ENCODE measurements at places on chromosomes 2 and 18.

DNA sequence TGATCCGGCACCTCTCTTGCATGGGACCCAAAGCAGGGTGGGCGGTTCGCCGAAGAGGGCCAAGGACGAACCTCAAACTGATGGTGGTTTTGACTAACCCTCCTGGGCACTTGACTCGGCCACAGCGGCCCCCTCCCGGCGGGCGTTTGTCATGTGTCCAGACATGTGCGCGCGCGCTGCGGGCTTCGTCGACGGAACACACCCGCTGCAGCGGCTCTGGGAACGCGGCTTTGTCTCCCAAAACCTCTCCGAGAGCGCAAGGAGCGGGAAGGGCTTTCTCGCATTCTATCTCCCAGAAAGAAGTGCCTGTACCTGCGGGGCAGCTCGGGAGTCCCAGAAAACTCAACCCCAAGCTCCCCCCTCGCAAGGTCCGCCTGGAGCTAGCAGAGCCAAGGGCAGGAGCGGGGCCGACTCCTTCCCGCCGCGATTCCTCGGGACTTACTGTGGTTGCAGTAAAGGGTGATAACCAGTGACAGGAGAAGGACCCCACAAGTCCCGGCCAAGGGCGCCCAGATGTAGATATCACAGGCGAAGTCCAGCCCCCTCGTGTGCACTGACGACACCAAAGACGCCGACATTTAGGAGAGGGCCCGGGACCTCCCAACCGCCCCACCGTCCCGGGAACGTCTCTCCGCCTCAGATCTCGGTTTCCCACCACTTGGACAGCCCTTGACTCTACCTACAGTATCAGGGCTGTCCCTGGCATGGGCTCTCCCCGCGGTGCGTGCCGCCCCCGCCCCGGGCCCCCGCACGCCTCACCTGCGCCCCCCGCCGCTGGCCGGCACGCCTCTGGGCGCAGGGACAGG, 1.6 kb downstream of the CD8A start:
- DNase-seq = no peak

GRCh38 chr18:57976230-57976773, 67.7 kb upstream of the NEDD4L start:
- no peak for DNase-seq

- DNase-seq = no peak
Measured at GRCh38 chr18:2610549-2610948, 39.2 kb downstream of the NDC80 start.

DNA sequence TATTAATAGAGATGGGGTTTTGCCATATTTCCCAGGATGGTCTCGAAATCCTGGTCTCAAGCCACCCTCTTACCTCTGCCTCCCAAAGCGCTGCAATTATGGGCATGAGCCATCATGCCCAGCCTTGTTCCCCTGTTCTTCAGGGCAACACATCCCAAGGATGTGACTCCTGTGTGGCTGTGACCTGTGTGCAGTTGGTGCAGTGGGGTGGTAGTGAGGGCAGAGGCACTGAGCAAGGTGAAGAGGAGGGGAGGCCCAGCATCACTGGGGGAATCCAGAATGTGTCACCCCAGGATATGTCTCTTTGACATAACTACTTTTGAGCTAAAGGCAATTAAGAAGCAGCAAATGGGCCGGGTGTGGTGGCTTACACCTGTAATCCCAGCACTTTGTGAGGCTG, 23.4 kb downstream of the CENPA start:
- no peak for DNase-seq

GRCh38 chr2:105328281-105329196, 996 bp downstream of the TGFBRAP1 start:
- no peak for DNase-seq

GRCh38 chr2:11411244-11411643, 54.7 kb downstream of the E2F6 start:
- DNase-seq = no peak

DNA sequence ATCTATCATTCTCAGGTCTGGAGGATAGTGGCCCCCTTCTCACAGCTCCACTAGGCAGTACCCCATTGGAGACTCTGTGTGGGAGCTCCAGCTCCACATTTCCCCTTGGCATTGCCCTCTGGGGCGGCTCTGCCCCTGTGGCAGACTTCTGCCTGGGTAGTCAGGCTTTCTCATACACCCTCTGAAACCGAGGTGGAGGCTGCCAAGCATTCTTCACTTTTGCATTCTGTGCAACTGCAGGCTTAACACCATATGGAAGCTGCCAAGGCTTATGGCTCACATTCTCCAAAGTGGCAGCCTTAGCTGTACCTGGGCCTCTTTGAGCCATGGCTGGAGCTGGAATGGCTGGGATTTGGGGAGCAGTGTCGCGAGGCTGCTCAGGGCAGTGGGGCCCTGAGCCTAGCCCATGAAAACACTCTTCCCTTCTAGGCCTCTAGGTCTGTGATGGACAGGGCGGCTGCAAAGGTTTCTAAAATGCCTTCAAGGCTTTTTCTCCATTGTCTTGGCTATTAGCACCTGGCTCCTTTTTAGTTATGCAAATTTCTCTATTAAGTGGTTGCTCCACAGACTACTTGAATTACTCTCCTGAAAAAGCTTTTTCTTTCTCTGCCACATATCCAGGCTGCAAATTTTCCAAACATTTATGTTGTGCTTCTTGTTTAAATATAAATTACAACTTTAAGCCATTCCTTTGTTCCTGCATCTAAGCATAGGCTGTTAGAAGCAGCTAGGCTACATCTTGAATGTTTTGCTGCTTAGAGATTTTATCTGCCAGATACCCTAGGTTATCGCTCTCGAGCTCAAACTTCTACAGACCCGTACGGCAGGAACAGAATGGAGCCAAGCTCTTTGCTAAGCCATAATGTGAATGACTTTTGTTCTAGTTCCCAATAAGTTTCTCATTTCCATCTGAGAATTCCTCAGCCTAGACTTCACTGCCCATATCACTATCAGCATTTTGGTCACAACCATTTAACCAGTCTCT, 206.5 kb downstream of the CPS1 start:
- DNase-seq = no peak

GRCh38 chr2:214836568-214836967, 27.1 kb upstream of the BARD1 start:
- DNase-seq = no peak

DNA sequence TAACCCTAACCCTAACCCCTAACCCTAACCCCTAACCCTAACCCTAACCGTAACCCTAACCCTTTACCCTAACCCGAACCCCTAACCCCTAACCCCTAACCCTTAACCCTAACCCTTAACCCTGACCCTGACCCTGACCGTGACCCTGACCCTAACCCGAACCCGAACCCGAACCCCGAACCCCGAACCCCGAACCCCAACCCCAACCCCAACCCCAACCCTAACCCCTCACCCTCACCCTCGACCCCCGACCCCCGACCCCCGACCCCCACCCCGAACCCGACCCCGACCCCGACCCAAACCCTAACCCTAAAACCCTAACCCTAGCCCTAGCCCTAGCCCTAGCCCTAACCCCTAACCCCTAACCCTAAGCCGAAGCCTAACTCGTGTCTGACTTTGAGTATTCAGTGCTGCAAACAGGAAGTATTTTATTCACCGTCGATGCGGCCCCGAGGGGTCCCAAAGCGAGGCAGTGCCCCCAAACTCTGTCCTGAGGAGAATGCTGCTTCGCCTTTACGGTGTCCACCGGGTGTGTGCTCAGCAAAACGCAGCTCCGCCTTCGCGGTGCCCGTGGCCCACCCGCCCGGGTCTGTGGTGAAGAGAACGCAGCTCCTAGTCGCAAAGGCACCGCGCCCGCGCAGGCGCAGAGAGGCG, 36.0 kb downstream of the FAM110C start:
- no peak for DNase-seq

- DNase-seq = no peak
Measured at GRCh38 chr2:118250001-118250400, 161.7 kb downstream of the INSIG2 start.

DNA sequence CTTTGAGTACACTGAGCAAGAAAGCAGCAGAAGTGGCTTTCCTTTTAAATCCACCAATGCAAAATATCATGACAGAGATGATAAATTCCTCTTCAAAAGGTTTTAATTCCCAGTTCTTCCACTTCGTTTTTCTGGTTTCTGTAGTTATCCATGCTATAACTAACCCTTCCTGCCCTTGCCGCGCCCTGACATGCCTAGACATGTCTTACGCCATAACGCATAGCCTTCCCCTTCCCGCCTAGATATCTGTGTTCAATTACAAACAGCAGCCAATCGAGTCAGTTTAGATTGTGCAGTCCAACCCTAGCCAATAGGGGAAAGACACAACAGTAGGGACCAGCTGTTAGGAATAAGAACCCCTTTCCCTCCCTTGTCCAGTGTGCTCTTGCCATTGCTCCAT, 16.1 kb downstream of the PRPF40A start:
- DNase-seq = no peak

DNA sequence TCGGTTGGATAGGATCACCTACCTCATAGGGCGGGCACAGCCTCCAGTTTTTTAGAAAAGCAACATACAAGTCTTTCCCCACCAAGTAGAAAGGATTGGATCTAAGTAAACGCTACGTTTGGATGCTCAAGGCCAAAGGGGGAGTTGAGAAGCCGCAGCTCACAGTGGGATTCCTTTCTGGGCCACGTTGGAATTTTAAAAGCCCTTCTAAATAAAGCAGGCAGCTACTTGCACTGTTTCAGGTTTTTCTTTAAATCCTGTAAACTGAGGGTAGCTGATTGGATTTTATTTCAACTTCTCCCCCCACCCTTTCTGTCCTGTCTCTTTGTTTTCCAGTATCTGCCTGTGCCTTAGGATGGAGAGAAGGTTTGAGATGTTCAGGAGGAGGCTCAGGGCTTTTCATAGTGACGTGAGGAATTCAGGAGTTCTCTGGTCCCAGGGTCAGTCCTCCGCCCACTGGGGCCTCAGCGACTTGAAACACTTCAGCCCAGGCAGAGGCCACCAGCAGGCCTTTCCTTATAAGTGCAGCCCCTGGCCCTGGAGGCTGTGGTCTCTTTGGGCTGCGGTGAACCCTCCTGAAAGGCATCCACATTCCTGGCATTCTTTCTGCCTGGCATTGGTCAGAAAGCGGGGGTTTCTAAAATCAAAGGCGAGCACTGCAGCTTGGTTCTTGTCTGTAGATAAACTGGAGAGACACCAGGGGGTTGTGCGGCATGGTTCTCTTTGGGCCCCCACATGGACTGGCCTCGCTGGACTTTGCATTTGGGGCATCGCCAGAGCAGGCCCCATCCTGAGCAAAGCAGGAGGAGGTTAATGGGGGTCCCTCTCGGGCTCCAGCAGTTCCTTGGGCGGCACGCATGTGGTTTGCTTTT, 44.5 kb downstream of the SH3BP4 start:
- no peak for DNase-seq

- DNase-seq = no peak
Measured at GRCh38 chr2:166917415-166917814, 29.1 kb downstream of the XIRP2 start.

- no peak for DNase-seq
Measured at GRCh38 chr2:1825046-1825445, 80.7 kb upstream of the PXDN start.

GRCh38 chr2:213152065-213152794, 818 bp upstream of the IKZF2 start:
- peak; percentile 56 for DNase-seq

GRCh38 chr2:33498291-33498956, 22.0 kb downstream of the RASGRP3 start:
- DNase-seq = no peak

GRCh38 chr2:29293830-29294438, 178.7 kb downstream of the CLIP4 start:
- no peak for DNase-seq

- DNase-seq = peak; percentile 40
Measured at GRCh38 chr18:62425465-62426190, 97.2 kb upstream of the ZCCHC2 start.

DNA sequence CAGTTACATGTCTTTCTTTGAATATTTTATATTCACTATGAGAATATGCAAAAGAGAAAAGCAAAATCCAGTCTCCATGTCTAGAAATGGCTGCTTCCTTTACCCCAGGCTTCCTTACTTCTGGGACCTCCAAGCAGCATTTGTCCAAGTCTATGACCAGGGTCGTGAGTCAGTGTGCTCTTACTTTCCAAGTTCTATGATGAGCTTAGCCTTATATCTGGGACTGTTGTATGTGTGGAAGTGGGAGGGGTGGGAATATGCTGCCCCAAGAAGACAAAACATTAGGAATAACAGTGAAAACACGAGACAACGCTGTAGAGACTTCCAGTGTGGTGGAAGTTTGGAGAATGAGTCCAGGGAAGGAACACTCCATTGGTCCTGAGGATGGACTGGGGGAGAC, 21.2 kb upstream of the CHRNA1 start:
- DNase-seq = no peak

DNA sequence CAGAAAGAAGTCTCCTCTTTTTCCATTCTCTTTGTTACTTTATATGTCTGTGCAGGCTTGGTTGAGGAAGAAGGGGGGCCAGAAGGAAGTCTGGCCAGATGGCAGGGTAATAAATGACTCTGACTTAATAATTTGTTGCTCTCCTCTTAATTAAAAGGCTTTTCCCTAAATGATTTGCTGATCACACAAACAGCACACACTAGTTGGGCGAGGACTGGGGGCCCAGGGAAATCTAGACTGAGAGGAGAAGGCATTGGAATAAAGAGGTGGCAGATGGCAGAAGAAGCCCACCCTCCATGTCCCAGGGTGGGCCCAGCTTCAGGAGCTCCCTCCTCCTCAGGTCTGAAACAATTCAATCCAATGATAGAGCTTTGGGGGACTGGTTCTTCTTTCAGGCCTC, 12.7 kb upstream of the SMARCAL1 start:
- no peak for DNase-seq

DNA sequence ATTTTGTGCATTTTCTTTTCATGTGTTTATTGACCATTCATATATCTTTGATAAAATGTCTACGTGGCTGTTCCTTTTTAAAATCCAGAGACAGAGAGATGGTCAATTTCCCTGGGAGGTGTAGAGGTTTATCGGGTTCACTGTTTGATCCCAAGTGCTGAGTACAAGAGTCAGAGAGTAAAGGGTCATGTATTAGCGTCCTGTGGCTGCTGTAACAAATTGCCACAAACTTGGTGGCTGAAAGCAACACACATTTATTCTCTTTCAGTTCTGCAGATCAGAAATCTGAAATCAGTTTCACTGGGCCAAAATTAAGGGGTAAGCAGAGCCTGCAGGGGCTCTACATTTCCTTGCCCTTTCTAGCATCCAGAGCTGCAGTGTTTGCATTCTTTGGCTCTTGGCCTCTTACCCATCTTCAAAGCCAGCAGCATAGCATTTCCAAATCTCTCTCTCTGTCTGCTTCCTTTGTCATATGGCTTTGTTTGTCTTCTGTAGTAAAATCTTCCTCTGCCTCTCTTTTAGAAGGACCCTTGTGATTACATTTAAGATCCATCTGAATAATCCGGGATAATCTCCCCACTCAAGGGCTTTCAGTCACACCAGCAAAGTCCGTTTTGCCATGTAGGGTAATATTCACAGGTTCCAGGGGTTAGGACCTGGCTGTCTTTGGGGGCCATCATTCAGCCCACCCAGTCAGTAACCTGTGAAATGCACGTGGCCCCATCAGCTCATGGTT, 49.9 kb downstream of the TMEM17 start:
- no peak for DNase-seq

DNA sequence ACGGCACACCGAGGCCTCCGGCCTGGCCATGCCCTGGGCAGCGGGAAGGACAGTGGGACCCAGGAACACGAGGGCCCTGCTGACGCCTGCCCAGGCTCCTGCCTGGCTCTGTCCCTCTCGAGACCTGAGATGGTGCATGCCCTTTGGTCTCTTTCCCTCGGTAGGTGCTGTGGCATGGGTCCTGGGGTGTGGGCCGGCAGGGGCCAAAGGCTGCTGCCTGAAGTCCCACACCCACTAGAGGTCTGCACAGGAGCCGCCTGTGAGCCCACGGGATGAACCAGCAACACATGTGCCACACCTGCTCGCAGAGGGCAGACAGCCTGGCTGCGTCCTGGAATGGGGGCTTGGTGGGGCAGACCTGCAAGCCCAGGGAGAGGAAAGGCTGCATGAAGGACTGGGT, 73.3 kb downstream of the NDUFA10 start:
- DNase-seq = no peak

GRCh38 chr18:1394426-1394825, 489.8 kb downstream of the ADCYAP1 start:
- no peak for DNase-seq

Measured in BE2C (cell line).